Naive B cell (primary cell): ENCODE measurements at places on chromosomes 5 and 9. TPM values are rescaled to one million over a fixed set of nuclear protein-coding genes. Genes with fewer than 3 reads are reported as not detected.

Gene CCDC127
- polyA plus RNA-seq = 2.0 TPM

GRCh38 chr5:73170522-73170921 is 2.5 kb upstream of the TMEM174 start:
- DNase-seq = no peak
- peaks cover 4% of the 10 kb centered on the region for H3K4me1 ChIP-seq
- no peaks in the 10 kb centered on the region for H3K36me3 ChIP-seq
- no peak overlapping the region for H3K4me3 ChIP-seq
- H3K27ac ChIP-seq = no peak overlapping the region
- H3K27me3 ChIP-seq = peaks cover 82% of the 10 kb centered on the region

Gene CYLC2
- not detected for polyA plus RNA-seq

GRCh38 chr9:95763006-95763405 is 112.5 kb upstream of the ERCC6L2 start:
- H3K36me3 ChIP-seq = no peaks in the 10 kb centered on the region
- no peak overlapping the region for H3K4me3 ChIP-seq
- H3K27ac ChIP-seq = no peak overlapping the region
- peaks cover 7% of the 10 kb centered on the region for H3K27me3 ChIP-seq
- no peaks in the 10 kb centered on the region for H3K4me1 ChIP-seq

- H3K36me3 ChIP-seq = no peaks in the 10 kb centered on the region
- H3K27me3 ChIP-seq = peaks cover 83% of the 10 kb centered on the region
- H3K27ac ChIP-seq = no peak overlapping the region
- H3K4me1 ChIP-seq = no peaks in the 10 kb centered on the region
Observed at GRCh38 chr5:154162539-154163151, 27.9 kb upstream of the GALNT10 start.

GRCh38 chr9:97768746-97769145 is 71.6 kb upstream of the XPA start:
- no peak overlapping the region for H3K4me3 ChIP-seq
- H3K27me3 ChIP-seq = peaks cover 45% of the 10 kb centered on the region
- no peak overlapping the region for H3K27ac ChIP-seq
- no peaks in the 10 kb centered on the region for H3K4me1 ChIP-seq
- no peaks in the 10 kb centered on the region for H3K36me3 ChIP-seq
- no peak for DNase-seq

DNA sequence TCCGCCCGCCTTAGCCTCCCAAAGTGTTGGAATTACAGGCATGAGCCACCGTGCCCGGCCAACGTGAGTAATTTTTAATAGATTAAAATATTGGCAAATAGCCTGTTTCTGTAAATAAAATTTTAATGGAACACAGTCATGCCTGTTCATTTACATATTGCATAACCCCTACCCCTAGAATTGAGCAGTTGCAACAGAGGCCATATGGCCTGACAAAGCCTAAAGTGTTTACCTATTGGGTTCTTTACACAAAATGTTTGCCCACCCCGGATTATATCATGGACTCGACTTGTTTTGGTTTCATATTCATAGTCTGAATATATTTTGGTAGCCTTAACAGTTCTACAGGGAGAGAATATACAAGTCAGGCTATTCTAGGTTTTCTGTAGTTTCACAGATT is 5.3 kb downstream of the NSA2 start:
- H3K27me3 ChIP-seq = no peaks in the 10 kb centered on the region
- peaks cover 6% of the 10 kb centered on the region for H3K36me3 ChIP-seq
- DNase-seq = no peak

Gene TEK
- not detected for polyA plus RNA-seq

DNA sequence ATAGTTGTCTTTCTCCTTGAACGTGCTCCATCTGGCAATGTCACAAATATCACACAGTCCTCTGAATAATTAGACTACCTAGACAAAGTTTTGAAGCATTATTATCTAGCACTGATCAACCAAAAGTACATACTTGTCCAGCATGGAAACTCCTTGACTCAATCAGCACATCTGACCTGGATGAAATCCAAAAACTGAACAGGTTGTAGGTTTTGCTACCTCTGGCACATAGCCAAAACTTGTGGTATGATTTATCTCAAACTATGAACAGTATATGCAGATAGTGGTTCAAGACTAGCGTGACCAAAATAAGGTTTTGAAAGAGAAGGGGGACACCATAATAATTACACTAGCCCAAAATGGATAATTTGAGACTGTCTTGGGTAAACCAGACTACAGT is 158.1 kb downstream of the ARRDC3 start:
- H3K27me3 ChIP-seq = no peaks in the 10 kb centered on the region
- no peak overlapping the region for H3K4me3 ChIP-seq
- no peak for DNase-seq
- H3K36me3 ChIP-seq = peaks cover 14% of the 10 kb centered on the region
- H3K27ac ChIP-seq = no peak overlapping the region

DNA sequence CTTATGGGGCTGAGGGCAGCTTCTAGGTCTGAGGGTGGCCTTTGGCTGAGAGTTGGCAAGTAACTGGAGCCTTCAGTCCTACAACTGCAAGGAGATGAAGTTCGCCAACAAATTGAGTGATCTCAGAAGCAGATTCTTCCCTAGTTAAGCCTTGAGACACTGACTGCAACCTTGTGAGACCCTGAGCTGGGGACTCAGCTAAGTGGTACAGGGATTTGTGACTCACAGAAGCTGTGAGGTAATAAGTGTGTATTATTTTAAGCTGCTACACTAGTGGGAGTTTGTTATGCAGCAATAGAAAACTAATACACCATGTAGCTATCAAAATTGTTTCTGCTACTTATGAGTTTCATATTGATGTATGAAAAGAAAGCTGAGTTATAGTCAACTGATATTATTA is 279.2 kb downstream of the PIK3R1 start:
- no peak overlapping the region for H3K4me3 ChIP-seq
- peaks cover 30% of the 10 kb centered on the region for H3K36me3 ChIP-seq
- peaks cover 19% of the 10 kb centered on the region for H3K27me3 ChIP-seq
- no peak overlapping the region for H3K27ac ChIP-seq

Gene MTRR
- 33.6 TPM for polyA plus RNA-seq

GRCh38 chr5:66066826-66067225 is 77.3 kb upstream of the SREK1 start:
- DNase-seq = no peak
- H3K27ac ChIP-seq = no peak overlapping the region
- peaks cover 18% of the 10 kb centered on the region for H3K4me1 ChIP-seq
- H3K36me3 ChIP-seq = peaks cover 7% of the 10 kb centered on the region

- H3K4me1 ChIP-seq = peaks cover 6% of the 10 kb centered on the region
- peaks cover 7% of the 10 kb centered on the region for H3K36me3 ChIP-seq
- DNase-seq = no peak
- no peak overlapping the region for H3K27ac ChIP-seq
- no peaks in the 10 kb centered on the region for H3K27me3 ChIP-seq
- no peak overlapping the region for H3K4me3 ChIP-seq
Observed at GRCh38 chr9:129869585-129870501, 34.6 kb downstream of the USP20 start.

Gene SPINK4
- not detected for polyA plus RNA-seq

- DNase-seq = no peak
- no peaks in the 10 kb centered on the region for H3K36me3 ChIP-seq
- peaks cover 4% of the 10 kb centered on the region for H3K4me1 ChIP-seq
- H3K27me3 ChIP-seq = no peaks in the 10 kb centered on the region
- H3K27ac ChIP-seq = peak overlapping the region; percentile 69
Observed at GRCh38 chr5:126443374-126443851, 20.2 kb downstream of the GRAMD2B start.

DNA sequence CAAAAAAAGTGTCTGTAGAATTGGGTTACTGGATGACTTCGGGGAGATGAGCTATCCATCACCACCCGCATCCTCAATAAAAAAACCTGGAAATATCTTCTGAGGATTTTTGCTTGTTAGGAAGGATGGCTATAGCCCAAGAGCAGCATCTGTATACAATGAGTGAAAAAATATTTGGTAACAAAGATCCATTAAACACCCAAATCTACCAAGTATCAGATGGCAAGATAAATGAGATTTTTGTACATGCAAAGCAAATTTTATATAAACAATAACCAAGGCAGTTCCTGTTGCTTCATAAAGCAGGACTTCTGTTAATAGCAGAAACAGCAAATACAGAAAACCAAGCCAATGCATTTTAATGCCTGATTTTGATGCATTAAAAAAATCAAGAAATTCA is 166.6 kb downstream of the SLC28A3 start:
- H3K27ac ChIP-seq = no peak overlapping the region
- H3K4me3 ChIP-seq = no peak overlapping the region
- no peak for DNase-seq
- peaks cover 14% of the 10 kb centered on the region for H3K27me3 ChIP-seq

Gene C9orf50
- polyA plus RNA-seq = not detected

Gene CENPK
- 13.3 TPM for polyA plus RNA-seq

DNA sequence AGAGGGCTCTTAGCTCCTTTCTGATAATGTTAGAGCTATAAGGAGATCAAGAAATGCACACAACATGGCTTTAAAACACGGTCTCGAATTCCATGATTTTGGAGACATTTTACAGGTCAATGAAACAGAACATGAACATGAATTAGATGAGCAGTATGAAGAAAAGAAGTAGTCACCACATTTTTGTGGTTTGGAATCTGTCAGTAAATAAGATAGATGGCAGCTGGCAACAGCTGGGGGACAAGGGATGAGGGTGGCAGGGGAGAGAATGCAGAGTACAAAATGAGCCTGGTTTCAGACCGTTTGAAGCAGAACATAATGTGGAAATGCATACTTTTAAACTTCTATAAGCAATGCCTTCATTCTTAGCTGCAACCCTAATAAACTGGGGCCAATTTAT is 107.1 kb downstream of the OXCT1 start:
- H3K27ac ChIP-seq = peak overlapping the region; percentile 18
- H3K4me1 ChIP-seq = no peaks in the 10 kb centered on the region
- H3K36me3 ChIP-seq = peaks cover 19% of the 10 kb centered on the region
- no peaks in the 10 kb centered on the region for H3K27me3 ChIP-seq

DNA sequence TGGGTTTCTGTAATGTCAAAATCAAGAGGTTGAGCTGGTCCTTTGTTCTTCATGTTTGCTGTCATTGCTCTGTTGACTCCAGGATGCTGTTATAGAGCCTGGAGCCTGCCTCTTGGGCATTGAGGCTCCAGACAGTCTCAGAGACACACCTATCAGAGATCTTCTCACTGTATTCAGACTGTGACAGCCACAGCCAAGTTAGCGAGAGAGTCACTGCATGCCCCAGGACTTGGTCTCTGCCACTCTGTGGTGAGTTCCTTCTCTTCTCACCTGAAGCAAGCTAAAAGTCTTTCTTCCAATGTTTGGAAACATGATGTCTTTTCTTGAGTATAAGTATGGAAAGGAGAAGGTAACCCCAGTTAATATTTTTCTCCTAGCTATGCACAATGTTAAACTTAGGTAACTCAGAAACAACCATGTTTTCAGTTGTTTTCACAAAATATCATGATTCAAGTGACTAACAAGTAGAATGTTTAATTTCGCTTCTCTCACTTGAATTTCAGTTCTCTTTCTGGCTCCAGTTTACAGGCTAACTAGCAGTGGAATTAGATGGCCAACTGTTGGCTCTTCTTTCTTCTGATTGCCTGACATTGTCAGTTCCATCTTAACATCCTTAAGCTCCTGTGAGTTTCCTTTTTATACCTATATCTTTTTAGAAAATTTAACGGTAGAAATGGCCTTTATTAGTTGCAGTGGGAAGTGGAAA is 20.6 kb upstream of the ZFYVE16 start:
- peaks cover 16% of the 10 kb centered on the region for H3K27me3 ChIP-seq
- no peak for DNase-seq
- H3K4me3 ChIP-seq = no peak overlapping the region
- no peaks in the 10 kb centered on the region for H3K36me3 ChIP-seq

GRCh38 chr5:111385970-111386831 is 126.1 kb downstream of the STARD4 start:
- no peaks in the 10 kb centered on the region for H3K36me3 ChIP-seq
- no peak for DNase-seq
- H3K4me3 ChIP-seq = no peak overlapping the region
- no peaks in the 10 kb centered on the region for H3K4me1 ChIP-seq
- no peak overlapping the region for H3K27ac ChIP-seq
- no peaks in the 10 kb centered on the region for H3K27me3 ChIP-seq

GRCh38 chr9:114005371-114006154 is 72.5 kb downstream of the AMBP start:
- no peaks in the 10 kb centered on the region for H3K36me3 ChIP-seq
- H3K4me3 ChIP-seq = no peak overlapping the region
- no peak for DNase-seq
- no peaks in the 10 kb centered on the region for H3K4me1 ChIP-seq
- no peaks in the 10 kb centered on the region for H3K27me3 ChIP-seq

DNA sequence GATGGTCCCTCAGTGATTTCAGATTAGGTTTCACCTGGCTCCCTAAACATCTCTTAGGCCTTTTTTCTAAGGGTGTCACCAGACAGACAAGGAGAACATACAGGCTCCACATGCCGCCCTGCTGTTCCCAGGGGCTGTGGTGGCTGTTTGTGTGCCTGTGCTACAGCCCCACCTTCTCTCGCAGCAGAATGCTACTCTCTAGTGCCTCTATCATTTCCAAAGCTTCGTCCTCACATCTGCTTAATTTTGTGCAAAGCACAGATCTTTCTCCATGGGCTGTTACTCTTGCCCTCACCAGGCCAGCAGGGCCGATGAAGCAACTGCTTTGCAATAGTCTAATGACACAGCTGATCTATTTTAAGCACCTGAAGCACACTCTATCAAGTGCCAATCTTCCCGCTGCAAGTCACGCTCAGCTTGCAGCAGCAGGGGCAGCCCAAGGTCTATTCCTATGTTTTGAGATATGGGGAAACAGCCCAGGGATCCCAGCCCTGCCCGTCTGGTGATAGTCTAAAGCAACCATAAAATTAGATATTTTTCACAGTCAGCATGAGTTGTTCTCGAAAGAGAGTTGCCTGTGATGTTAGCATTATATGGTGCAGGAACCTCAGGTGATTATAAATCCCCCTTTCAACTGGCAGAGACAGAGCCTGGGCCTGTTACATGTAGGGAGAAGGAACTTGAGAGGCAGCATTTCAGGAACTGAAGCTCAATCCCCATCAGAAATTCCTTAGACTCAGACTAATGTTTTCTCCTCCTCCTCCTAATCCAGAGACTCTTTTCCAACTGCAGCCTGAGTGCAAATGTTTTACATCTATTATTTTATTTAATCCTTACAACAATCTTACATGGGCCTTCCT is 12.7 kb downstream of the ABLIM3 start:
- no peak overlapping the region for H3K27ac ChIP-seq
- H3K36me3 ChIP-seq = no peaks in the 10 kb centered on the region
- peaks cover 12% of the 10 kb centered on the region for H3K27me3 ChIP-seq
- no peak overlapping the region for H3K4me3 ChIP-seq
